ENCODE measurements at places on chromosomes 5 and 9.

DNA sequence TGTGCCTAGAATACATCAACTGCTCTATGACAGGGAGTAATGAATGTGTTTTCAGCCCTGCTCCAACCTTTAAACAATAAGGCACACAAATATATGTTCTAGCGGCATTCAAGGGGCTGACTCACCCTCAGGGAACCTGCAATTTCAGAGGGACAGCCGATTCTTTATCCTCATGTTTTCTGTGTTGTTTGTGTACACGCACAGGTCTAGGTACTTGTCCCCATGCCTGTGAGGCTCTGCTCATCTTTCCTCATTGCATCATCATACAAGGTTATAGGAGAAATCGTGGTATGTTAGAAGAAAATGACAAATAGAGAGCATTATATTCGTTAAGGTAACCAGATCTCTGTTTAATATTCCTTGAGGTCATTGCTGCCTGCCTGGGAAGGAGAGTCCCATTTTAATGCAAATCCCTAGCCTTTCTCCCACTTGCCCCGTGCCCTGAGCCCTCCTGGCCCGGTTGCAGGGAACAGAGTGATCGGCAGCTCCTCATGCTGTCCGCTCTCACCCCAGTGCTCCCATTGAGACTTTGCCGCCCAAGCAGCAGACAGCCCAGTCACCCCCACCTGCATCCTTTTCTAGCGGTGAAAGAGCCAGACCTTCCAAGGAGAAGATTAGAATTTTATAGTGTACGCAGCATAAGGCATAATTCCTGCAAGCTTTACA, 14.6 kb downstream of the MAP1B start:
- DNase-seq: no peak

DNA sequence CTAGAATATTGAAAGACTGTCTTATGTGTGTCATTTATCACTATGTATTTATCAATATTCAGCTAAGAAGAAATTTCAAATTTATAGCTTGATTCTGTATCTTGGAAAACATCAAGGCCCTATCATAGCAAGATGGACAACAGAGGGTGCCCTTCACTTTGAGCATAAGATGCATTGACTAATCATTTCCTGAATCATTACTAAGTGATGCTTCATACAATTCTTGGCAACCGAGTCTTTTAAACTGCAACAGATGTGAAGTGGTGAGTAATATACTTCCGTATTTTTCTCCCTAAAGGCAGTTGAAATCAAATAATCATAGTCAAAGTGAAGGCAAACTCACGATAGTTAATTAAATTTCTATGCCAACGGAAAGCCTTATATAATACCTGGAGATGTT, 318.6 kb upstream of the RGMB start:
- peak; percentile 78 for DNase-seq

DNA sequence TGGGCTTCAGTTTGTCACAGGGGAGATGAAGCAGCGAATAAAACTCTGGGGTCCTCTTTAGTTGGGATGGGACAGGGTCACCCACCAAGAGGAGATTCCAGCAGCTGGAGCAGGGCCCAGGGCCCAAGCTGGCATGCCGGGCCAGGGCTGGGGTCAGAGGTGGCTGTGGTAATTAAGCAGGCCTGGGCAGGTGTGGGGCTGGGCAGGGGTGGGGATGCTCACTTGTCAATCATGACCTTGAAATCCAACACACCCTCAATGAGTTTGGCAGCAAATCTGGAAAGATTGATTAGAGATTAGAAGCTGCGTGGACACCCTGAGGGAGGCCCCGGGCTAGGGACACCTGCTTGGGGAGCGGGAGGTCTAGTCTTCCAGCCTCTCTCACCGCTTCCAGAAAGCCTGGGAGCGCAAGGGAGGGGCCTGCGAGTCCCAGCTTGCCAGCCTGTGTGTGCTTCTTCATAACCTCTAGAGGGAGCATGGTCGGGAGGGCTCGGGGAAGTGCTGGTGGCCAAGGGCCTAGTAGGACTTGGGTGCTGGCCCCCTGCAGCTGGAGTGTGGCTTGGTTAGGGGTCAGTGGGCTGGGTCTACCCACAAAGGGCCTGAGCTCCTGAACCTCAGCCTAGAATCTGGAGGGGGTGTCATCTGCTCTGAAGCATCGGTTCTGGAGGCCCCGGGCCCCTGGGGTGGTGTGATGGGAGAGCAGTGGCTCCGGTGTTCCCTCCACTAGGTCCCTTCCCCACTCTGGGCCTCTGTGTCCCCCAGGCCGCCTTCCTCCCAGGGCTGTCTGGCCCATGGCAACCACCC, 7.6 kb downstream of the CRAT start:
- no peak for DNase-seq

GRCh38 chr5:107459605-107460004, 211.1 kb downstream of the EFNA5 start:
- no peak for DNase-seq

- DNase-seq: no peak
Observed at GRCh38 chr9:86460216-86461002, 106.2 kb upstream of the TUT7 start.

DNA sequence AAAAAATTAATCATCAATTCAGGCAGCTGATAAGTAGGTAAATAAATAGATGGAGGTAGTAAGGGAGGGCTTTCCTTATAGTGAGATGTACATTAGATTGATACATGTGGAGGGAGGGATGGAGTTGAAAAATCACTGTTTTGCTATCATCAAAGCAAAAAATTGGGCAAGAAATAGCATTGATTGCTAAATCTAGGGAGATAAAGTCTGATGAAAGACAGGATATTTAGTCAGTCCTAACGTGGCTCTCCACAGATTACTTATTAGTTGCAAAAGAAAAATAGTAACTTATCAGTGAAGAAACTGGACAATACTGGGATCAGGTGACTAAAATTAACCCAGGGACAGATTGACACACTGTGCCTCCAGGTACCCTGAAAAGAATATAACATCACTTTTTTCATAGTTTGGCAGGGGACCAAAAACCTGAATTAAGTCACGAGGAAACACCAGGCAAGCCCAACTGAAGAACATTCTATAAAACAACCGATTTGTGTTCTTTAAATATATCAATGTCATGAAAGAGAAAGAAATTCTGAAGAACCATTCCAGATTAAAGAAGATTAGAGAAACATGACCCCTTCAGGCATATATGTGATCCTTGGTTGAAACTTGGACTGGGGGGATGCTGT, 27.1 kb upstream of the GOLPH3 start:
- no peak for DNase-seq

- DNase-seq: no peak
Observed at GRCh38 chr5:1239505-1240251, 14.5 kb downstream of the SLC6A18 start.

DNA sequence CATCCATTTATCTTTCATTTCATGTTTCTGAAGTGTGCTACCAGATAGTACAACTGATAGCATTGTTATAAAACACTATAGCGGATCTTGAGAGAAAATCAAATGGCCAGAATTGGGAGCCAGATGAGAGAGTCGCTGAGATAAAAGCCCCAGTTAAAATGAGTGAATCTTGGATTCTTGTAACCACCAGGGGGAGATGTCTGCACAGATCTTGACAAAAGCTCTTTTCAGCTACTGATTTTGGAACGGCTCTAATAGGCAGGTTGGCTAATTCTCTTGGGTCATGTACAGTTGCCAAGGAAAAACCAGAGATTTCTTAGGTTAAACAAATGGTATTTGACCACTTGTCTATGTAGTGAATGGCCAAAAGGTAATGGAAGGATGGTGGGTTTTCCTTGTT, 21.7 kb downstream of the F2RL2 start:
- DNase-seq: peak; percentile 45

DNA sequence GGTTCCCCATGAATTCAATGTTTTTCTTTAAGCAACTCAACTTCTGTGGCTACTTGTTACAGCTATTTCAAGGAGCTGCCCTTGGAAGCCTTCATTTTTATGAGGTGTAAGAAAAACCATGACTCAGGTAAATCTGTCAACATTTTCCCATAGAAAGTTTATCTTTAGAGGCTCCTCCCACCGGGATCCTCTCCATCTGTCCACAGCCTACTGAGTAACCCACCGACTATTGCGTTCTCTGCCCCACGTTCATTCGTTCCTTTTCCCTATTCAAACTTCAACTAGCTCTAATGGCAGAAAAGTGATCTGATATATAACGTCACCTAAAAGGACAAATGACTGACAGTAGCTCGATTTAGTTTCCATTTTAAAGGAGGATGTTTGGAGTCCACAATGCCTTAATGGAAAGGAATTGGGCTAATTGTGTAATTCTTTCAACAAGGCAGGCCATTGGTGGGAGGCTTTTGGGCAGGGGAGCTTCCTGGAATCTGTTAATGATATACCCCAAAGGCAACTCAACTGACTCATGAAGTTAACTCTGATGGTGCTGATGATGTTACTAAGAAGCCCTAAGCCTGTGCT, 29.3 kb upstream of the NR3C1 start:
- no peak for DNase-seq

DNA sequence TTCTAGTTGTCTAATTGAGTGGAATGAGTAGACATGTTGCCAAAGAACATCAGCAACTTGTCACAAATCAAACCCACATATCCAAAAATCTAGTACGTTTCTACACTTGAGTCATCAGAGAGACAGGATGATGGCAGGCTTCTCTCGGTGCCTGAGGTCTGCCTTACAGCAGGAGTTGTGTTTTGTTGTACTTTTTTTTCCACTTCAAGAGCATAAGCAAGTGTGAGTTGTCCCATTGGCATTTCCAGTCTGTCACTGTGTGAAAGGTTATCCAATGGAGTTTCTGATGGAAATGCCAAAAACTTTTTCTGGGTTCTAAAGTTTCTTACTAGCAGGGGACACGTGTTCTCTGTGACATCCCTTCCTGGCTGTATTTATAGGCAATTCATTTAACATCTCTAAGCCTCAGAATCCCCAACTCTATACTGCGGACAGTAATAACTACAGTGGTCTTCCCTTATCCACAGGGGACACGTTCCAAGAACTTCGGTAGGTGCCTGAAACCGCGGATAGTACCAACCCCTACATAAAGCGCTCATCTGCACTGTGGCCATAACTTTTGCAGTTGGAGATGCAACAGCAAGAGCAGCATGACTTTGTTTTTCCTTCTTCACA, 246.5 kb downstream of the SYK start:
- no peak for DNase-seq

GRCh38 chr9:96342571-96343245, 40.7 kb upstream of the HSD17B3 start:
- no peak for DNase-seq

DNA sequence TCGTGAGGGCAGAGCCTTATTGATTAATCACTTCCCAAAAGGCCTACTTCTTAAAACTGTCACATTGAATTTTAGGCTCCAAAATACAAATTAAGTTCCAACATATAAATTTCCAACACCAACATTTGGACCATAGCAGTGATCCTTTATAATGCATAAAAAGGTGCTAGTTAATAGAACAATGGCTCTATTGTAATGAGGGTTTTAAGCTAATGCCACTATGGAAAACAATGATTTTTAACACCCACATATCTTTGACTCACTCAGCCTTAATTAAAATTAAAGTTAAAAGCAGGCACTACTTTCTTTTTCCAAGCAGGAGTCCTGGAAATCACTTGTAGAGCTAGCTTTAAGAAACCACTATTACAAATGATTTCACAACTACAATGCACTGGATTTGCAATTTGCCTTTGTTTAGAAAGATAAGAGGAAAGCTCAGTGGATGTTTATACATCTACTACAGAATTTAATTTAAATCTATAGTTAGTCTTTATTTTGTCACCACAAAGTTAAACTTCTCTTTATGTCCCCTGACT, 41.8 kb downstream of the DPYSL3 start:
- DNase-seq: no peak

DNA sequence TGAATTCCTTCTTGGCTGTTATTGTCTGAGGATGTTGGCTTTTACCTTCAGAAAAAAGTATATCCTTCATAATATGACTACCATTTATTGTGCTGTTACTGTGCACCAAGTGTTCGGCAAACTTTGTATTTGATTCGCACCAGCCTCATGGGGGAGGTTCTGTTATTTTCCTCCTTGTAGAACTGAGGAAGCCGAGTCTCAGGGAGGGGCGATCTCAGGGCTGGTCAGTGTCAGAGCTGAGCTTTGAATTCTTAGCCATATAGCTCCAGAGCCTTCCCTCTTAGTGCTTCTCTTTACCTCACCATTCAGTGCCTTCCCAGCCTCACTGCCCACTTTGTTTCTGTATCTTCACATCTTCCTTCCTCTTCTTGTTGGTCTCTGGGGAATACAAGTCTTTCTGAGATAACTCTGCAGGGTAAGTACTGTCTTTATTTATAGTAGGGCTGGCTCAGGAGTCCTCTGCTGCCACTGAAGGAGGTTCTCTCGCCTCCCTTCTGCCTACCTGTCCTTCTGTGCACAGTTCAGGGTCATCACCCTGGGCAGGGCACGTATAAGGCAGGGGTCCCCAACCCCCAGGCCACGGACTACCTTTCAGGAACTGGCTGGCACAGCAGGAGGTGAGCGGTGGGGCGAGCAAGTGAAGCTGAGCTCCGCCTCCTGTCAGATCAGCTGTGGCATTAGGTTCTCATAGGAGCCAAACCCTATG, 48.4 kb downstream of the GALNT10 start:
- DNase-seq: no peak

- no peak for DNase-seq
Observed at GRCh38 chr5:170211575-170212334, 21.0 kb upstream of the C5orf58 start.

- no peak for DNase-seq
Observed at GRCh38 chr5:61523997-61524396, 191.9 kb downstream of the ZSWIM6 start.

DNA sequence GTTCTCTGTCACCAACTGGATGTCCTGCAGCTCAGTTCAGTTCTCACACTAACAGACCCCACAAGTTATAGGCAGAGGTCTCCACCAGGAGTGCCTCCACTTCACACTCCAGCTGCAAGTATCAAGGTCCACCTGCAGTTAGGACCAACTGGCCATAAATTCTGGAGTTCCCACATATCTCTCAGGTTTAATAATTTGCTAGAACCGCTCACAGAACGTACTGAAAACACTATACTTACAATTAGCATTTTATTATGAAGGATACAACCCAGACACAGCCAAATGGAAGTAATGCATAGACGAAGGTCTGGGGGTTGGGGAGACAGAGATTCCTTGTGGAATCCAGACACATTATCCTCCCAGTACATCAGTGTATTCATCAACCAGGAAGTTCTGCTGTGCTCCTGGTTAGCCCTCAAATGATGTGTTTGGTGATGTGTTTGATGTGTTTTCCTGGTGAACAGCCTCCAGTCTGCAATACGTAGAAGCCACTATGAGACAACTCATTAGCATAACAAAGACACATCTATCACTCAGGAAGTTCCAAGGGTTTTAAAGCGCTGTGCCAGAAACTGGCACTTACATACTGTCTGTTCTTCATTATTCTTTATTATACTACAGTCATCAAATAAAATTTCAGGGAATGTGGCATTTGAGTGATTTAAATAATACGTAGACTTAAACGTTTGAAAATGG, 25.4 kb downstream of the OGN start:
- DNase-seq: peak; percentile 7

DNA sequence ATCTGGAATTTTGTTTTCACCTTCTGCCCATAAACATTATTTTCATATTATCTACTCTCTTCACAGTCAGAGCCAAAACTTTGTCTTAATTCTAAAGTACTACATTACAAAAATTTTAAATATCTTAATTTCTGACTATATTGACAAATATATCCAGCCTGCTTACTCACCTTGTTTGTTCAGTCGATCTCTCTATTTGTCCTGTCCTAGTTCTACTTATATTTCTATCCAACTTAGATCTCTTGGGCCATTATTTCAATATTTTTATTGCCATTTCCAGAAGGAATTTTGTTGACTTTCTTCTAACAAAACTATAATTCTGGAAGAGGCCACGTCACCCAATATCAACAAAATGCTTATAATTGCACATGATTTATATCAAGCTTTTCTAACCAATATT, 652.8 kb upstream of the CTNND2 start:
- no peak for DNase-seq
